ENCODE measurements at places on chromosomes 11 and 22.
A peak's percentile ranks its signal among the peaks of the same experiment; 100 is the strongest.

- H3K36me3 ChIP-seq = no peaks in the 10 kb centered on the region
- H3K4me1 ChIP-seq = no peaks in the 10 kb centered on the region
- no peak overlapping the region for H3K4me3 ChIP-seq
- no peak overlapping the region for H3K27ac ChIP-seq
Observed at GRCh38 chr11:37858398-37858797, 1260.4 kb upstream of the RAG2 start.

GRCh38 chr22:22463855-22464540 lies 44.5 kb downstream of the ZNF280B start:
- H3K27me3 ChIP-seq = no peaks in the 10 kb centered on the region
- no peak overlapping the region for H3K27ac ChIP-seq
- H3K4me1 ChIP-seq = no peaks in the 10 kb centered on the region

DNA sequence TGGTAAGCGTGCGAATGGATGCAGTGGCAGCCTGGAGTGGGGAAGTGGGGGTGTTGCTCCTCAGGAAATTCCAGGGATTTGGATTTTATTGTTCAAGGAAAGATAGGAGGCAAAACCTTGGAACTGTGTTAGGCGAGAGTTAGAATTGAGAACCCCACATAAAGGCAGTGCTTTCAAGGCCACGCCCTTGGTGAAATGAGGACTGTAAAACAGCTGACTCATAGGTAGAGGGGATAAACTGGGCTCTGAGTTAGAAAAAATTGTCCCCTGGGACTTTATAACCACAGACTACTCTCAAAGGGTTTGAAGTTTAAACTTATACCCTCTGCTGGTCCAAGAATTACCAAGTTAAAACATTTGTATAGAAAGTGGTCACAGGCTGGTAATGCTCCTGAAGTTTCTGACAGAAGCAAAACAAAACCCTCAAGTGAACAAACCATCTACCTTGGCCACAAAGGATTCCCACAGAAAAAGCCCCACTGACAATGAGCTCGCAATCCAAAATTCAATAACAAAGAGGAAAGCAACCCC lies 250.3 kb upstream of the TBCEL start:
- DNase-seq = no peak
- H3K27me3 ChIP-seq = no peaks in the 10 kb centered on the region
- H3K4me1 ChIP-seq = no peaks in the 10 kb centered on the region
- H3K36me3 ChIP-seq = no peaks in the 10 kb centered on the region
- H3K27ac ChIP-seq = no peak overlapping the region

DNA sequence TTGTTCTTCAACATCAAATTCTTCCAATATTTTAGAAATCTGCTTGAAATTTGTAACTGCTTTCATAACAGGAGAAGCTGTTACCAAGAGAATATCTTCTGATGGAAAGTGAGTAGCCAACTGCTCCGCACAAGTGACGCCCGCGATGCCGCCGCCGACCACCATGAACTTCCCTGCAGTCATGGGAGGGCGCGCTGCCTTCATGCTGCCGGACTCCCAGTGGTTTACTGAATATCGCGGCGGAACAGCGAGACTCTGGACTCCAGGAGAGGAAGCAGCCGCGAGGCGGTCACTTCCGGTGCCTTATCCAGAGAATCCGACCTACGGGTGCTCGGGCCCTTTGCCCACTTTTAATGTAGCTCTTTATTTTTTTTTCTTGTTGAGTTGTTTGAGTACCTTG lies 190.6 kb downstream of the GUCY1A2 start:
- H3K36me3 ChIP-seq = no peaks in the 10 kb centered on the region
- no peak for DNase-seq
- no peaks in the 10 kb centered on the region for H3K4me1 ChIP-seq
- H3K27ac ChIP-seq = no peak overlapping the region
- no peaks in the 10 kb centered on the region for H3K27me3 ChIP-seq
- H3K4me3 ChIP-seq = no peak overlapping the region

GRCh38 chr22:43238526-43239006 lies 51.6 kb upstream of the TTLL12 start:
- H3K27ac ChIP-seq = no peak overlapping the region
- H3K36me3 ChIP-seq = no peaks in the 10 kb centered on the region
- H3K27me3 ChIP-seq = no peaks in the 10 kb centered on the region
- no peak for DNase-seq

DNA sequence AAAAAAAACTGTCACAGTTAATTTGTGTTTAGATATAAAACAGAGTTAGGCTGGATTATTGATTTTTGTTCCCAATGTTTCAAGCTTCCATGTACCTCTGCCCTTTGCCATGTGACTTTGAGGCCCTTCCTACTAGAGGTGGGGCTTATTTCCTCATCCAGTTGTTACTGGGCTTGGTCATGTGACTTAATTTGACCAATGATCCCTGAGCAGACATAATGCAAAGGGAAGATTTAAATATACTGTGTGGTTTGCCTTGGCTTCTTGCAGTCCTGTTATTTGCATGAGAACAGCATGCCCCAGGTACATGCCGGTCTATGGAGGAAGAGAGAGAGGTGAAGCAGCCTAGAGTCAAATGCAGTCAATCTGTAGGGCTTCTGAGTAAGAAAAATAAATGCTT lies 347.0 kb downstream of the MIAT start:
- DNase-seq = no peak
- no peaks in the 10 kb centered on the region for H3K27me3 ChIP-seq
- no peak overlapping the region for H3K4me3 ChIP-seq
- no peak overlapping the region for H3K27ac ChIP-seq

- no peaks in the 10 kb centered on the region for H3K36me3 ChIP-seq
- H3K4me1 ChIP-seq = peaks cover 13% of the 10 kb centered on the region
- no peak for DNase-seq
- no peak overlapping the region for H3K27ac ChIP-seq
- H3K27me3 ChIP-seq = no peaks in the 10 kb centered on the region
- no peak overlapping the region for H3K4me3 ChIP-seq
Observed at GRCh38 chr11:69291459-69292110, 2.4 kb upstream of the MYEOV start.

DNA sequence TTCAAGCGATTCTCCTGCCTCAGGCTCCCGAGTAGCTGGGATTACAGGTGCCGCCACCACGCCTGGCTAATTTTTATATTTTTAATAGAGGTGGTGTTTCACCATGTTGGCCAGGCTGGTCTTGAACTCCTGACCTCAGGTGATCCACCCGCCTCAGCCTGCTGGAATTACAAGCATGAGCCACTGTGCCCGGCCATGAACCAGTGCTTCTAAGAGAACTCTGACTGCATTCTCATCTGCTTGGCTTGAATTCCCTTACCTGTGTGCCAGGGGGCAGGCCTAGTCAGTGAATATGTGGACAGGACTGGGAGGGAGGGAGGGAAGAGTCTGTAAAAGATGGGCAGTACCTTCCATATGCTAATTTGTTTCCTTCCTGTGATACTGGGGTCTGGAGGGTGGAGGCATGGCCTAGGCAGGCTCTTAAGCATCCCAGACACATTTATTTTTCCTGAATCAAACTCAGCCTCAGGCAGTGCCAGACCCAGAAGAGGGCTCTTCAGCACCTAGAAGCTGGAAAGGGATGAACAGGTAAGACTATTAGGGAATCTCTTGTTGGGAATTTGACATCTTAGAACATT lies 6.6 kb downstream of the RPS25 start:
- no peaks in the 10 kb centered on the region for H3K4me1 ChIP-seq
- H3K4me3 ChIP-seq = no peak overlapping the region
- no peaks in the 10 kb centered on the region for H3K27me3 ChIP-seq
- H3K27ac ChIP-seq = no peak overlapping the region

DNA sequence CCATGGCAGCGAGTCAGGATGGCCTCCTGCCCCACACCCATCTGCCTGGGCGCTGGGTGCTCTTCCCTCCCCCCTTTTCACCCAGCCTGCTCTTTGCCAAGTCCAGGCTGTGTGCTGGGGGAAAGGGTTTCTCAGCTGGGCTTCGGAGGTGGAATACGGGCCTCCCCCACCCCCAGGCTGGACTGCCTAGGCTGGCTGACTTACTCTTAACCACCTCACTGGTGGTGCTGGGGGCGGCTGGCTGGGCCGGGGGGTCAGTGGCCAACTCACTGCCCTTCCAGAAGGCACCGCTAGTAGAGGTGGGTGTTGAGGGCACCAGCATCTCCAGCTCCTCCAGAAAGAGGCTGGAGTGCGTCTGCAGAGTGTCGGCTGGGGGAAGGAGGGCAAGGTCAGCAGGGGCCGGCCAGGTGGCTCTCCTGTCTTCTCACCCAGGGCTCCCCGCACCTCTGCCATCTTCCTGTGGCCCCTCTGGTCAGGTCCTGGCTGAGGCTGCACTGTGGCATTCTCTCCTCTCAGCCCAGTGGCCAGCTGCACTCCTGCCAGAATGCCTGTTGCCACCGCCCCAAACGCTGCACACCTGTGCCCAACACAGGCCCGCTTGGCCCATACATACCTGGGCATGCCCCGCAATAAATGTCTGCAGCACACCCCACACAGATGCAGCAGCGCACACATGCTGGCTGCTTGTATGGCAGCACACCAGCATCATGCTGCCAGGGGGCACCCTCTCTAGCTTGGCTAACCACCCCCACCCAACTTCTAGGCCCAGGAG lies 9.7 kb downstream of the PITPNM1 start:
- H3K27ac ChIP-seq = no peak overlapping the region
- peaks cover 93% of the 10 kb centered on the region for H3K36me3 ChIP-seq
- H3K4me3 ChIP-seq = no peak overlapping the region
- no peak for DNase-seq
- no peaks in the 10 kb centered on the region for H3K27me3 ChIP-seq

DNA sequence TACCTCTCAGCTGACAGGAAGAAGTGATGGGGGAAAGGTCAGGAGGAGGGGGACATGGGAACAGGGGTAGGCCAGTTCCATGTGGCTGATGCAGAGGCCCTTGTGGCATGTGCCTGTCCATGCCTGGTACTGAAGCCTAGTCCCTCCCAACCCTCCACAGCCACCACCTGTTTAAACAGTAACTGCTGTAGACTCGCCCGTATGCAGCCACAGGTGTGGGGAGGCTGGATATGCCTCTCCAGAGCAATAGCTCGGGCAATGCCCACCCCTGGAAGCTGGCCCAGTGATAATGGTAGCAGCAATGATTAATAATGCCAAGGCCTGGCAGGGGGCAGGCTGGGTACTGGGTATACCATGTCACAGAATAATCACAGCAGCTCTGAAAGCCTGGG lies 2.3 kb downstream of the SMTN start:
- no peak overlapping the region for H3K4me3 ChIP-seq
- H3K36me3 ChIP-seq = peaks cover 30% of the 10 kb centered on the region
- H3K27ac ChIP-seq = no peak overlapping the region
- DNase-seq = no peak

DNA sequence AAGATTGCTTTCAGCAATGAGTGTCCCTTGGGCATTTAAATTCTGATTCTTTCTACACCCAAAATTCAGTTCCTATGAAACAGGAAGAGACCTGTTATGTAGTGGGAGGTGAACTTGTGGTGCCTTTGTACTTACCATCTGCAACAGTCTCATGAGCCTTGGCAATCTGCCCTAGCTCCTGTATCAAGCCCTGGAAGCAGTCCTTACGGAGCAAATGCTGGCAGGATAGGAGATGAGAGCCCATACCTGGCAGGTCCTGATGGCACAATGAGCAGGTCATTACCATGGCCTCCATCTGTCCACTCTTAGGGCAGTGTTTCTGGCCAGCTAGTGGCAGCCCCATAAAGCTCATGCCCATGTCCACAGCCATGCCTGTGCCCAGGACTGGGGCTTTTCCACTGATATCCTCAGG lies 10.8 kb downstream of the TRIM66 start:
- no peaks in the 10 kb centered on the region for H3K4me1 ChIP-seq
- no peak for DNase-seq
- H3K27me3 ChIP-seq = no peaks in the 10 kb centered on the region
- peaks cover 4% of the 10 kb centered on the region for H3K36me3 ChIP-seq

GRCh38 chr11:134260503-134260902 lies 7.1 kb downstream of the ACAD8 start:
- H3K4me1 ChIP-seq = no peaks in the 10 kb centered on the region
- no peak overlapping the region for H3K4me3 ChIP-seq
- H3K27ac ChIP-seq = no peak overlapping the region
- peaks cover 31% of the 10 kb centered on the region for H3K36me3 ChIP-seq
- H3K27me3 ChIP-seq = no peaks in the 10 kb centered on the region

- no peak overlapping the region for H3K4me3 ChIP-seq
- H3K27ac ChIP-seq = no peak overlapping the region
- no peaks in the 10 kb centered on the region for H3K36me3 ChIP-seq
- no peaks in the 10 kb centered on the region for H3K27me3 ChIP-seq
- no peak for DNase-seq
Observed at GRCh38 chr11:37124384-37124783, 526.3 kb upstream of the RAG2 start.

- no peaks in the 10 kb centered on the region for H3K4me1 ChIP-seq
- DNase-seq = no peak
- H3K4me3 ChIP-seq = no peak overlapping the region
- no peaks in the 10 kb centered on the region for H3K27me3 ChIP-seq
- no peaks in the 10 kb centered on the region for H3K36me3 ChIP-seq
- no peak overlapping the region for H3K27ac ChIP-seq
Observed at GRCh38 chr22:21710156-21710555, 25.4 kb downstream of the YPEL1 start.

- DNase-seq = peak; percentile 35
- no peak overlapping the region for H3K4me3 ChIP-seq
- no peaks in the 10 kb centered on the region for H3K27me3 ChIP-seq
- H3K36me3 ChIP-seq = no peaks in the 10 kb centered on the region
Observed at GRCh38 chr11:58286249-58286648, 18.2 kb upstream of the OR10W1 start.

GRCh38 chr11:105598371-105598770 lies 11.5 kb upstream of the GRIA4 start:
- no peaks in the 10 kb centered on the region for H3K27me3 ChIP-seq
- H3K36me3 ChIP-seq = no peaks in the 10 kb centered on the region
- no peak for DNase-seq

DNA sequence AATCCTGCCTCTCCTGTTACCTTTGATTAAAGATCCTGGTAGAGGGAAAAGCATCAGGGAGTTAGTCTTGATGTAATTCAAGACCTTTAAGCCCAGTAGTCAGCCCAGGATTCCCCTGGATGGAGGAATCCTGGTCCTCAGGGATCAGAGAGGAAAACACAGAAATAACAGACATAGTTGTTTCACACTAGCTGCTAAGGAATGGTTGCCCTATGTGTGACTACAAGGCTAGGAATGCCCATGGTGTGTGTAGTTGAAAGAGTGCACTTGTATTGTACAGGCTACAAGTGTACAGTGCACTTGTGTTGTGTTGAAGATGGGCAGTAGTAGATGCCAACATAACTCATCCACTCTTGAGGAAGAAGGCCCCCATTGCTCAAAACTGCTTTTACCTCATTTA lies 226.8 kb downstream of the AASDHPPT start:
- H3K4me1 ChIP-seq = peaks cover 8% of the 10 kb centered on the region
- no peak overlapping the region for H3K4me3 ChIP-seq
- no peaks in the 10 kb centered on the region for H3K36me3 ChIP-seq
- DNase-seq = peak; percentile 56
- H3K27ac ChIP-seq = no peak overlapping the region
- no peaks in the 10 kb centered on the region for H3K27me3 ChIP-seq

- H3K4me3 ChIP-seq = no peak overlapping the region
- no peak overlapping the region for H3K27ac ChIP-seq
- DNase-seq = no peak
- no peaks in the 10 kb centered on the region for H3K27me3 ChIP-seq
Observed at GRCh38 chr11:119472856-119473222, 49.9 kb upstream of the THY1 start.

GRCh38 chr22:44362249-44363012 lies 49.7 kb upstream of the SHISAL1 start:
- H3K36me3 ChIP-seq = no peaks in the 10 kb centered on the region
- H3K4me1 ChIP-seq = peaks cover 3% of the 10 kb centered on the region
- H3K4me3 ChIP-seq = no peak overlapping the region
- no peaks in the 10 kb centered on the region for H3K27me3 ChIP-seq
- H3K27ac ChIP-seq = no peak overlapping the region
- DNase-seq = no peak

- H3K36me3 ChIP-seq = no peaks in the 10 kb centered on the region
- peaks cover 2% of the 10 kb centered on the region for H3K4me1 ChIP-seq
- no peak overlapping the region for H3K4me3 ChIP-seq
- peaks cover 18% of the 10 kb centered on the region for H3K27me3 ChIP-seq
- DNase-seq = no peak
- H3K27ac ChIP-seq = no peak overlapping the region
Observed at GRCh38 chr11:2149460-2149859, 10.3 kb upstream of the IGF2 start.

Data from trophoblast cell (in vitro differentiated cells and primary cell).